ENCODE measurements at places on chromosomes 7 and 10.
A peak's percentile ranks its signal among the peaks of the same experiment; 100 is the strongest.

DNA sequence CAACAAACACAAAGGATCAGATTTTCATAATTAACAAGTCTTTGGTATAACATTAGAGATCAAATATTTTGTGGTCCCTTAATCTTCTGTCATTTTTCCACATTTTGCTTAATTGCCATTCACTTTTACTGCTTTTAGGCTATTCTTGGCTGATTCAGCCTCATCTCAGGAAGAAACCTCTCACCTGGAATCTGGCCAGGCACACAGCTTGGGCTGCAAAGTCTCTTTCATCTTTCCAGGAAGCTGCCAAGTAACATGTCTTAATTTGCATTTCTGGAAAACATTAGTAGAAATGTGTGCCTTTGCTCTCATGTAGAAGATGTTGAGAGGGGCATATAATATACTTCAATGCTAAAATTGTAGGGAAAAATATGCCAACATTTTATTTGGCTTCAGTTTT lies 174.2 kb upstream of the STEAP4 start:
- no peak for DNase-seq

GRCh38 chr10:116815641-116816415 lies 33.5 kb upstream of the ENO4 start:
- DNase-seq, result peak; percentile 28

DNA sequence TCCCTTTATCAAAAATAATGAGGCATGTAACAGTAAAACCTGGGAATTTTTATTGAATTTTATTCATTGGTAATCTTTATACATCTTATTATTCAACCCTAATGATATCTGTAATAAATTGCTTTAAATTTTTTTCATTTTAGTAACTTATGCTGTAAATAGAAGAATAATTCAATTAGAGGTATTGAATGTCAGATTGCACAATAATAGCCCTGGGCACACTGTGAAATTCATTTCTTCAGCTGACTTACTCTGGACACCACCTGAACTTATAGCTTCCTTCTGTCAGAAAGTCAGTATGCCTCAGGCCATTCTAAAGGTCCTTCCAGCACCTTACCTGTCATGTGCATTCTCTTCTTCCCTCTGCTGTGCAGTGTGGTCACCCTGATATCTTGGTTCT lies 59.2 kb downstream of the ADAM22 start:
- no peak for DNase-seq

DNA sequence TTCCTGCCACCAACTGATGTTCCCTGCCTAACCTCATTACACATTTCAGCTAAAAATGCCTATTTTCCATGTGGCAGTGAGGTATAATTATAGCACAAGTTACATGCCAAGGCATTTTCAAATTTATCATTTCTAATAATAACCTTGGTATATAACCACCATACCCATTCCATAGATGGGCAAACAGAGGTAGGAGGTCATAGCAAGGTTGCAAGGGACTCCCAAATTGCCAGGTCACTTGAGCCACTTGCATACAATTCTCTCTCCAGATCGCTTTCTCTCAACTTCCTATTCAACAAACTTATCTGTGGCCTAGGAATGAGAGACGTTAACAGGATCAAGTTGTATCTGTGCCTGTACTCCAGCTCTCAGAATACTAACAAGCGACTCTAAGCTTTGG lies 108.3 kb downstream of the ATXN7L1 start:
- no peak for DNase-seq

DNA sequence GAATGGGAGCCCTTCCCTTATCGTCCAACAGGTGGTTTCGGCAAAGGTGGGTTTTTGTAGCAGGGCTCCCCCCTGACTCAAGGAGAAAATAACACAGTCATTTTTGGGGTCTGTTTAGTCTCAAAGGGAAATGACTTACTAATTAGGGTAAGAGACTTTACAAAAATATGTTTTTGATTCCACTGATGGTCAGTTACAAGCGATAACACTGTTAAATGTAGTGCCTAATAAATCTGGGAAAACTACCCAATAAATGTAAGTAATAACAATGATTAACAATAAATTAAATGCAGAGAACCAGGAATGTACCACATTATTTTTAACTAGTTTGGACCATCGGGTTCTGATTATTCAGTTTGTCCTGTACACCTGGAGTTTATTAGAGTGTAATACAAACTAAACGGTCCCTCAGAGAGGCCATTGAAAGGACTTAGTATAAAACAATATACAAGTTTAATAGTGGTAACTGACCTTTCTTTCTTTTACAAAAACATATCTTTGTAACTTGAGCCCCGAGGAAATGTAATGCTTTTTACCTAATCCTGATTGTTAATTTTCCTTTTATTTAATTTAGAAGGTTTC lies 216.2 kb upstream of the HABP2 start:
- DNase-seq, result no peak

DNA sequence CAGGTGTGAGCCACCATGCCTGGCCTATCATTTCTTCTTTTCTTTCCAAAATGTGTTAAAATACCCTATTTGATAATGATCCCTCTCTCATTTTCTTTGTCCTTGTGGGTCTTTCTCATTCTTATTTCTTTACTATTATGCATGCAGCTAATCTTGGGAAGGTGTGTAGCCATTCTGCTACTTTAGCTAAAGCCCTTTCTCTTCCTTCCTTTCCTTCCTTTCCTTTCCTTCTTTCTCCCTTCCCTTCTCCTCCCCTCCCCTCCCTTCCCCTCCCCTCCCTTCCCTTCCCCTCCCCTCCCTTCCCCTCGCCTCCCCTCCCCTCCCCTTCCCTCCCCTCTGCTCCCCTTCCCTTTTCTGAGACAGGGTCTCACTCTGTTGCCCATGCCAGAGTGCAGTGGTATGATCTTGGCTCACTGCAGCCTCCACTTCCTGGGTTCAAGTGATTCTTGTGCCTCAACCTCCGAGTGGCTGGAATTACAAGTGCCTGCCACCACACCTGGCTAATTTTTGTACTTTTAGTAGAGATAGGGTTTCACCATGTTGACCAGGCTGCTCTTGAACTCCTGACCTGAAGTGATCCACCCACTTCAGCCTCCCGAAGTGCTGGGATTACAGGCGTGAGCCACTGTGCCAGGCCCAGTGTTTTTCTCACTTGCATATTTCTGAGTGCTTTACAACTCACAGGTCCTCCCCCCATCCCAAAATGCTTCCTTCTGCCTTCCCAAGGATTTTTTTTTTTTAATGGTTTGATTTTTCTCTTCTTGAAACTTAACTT lies 42.3 kb downstream of the HIP1 start:
- no peak for DNase-seq

DNA sequence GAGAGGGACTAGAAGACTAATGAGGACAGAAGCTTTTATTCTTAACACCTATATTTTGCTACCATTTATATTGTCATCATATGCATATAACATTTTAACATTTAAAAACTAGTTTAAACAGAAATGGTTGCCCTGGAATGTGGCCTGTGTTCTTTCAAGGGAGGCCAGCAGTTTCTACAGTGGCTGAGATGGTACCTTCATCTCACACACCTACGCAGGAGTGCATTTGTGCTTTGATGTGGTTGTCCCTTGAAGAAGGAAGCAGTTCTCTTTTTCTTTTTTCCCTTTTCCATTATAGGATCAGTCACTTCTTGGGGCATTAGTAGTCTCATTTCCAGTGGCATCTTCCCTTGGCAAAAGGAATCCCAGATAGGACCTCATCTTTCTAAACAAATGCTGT lies 38.9 kb downstream of the KIAA1217 start:
- DNase-seq, result no peak

DNA sequence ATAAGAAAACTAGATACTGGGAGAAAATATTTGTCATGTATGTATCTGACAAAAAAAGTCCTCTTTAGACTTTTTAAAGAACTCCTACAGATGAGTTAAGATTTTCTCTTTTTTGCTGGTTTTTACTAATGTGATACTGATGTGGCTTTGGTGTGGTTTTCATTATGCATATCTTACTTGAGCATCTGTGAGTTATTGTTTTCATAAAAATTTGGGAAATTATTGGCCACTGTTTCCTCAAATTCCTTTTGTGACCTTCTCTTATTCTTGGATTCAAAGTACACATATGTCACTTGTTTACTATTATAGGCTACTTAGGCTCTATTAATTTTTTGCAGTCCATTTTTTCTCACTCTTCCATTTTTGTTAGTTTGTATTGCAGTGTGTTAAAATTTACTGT lies 89.0 kb downstream of the PPP1R9A start:
- DNase-seq, result no peak

GRCh38 chr7:20778063-20778721 lies 8.5 kb downstream of the SP8 start:
- no peak for DNase-seq

GRCh38 chr7:38351601-38352000 lies 78.2 kb upstream of the TARP start:
- no peak for DNase-seq

DNA sequence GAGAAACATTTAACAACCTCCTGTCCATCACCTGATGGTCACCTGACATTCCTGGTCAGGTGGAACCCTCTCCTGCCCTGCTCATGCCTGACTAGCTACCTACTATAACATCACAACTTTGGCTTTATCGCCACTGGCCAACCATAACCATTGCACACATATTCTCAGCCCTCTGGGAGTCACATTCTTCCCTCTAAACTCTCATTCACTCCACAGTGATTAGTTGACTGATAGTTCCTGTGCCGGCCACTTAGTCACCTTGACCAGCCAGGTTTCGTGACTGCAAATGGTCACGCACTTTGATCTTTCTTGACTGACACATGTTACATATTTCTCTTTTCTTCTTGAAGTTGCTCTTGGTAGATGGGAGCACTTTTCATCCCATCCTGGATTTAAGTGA lies 50.1 kb downstream of the GNAI1 start:
- DNase-seq, result no peak

DNA sequence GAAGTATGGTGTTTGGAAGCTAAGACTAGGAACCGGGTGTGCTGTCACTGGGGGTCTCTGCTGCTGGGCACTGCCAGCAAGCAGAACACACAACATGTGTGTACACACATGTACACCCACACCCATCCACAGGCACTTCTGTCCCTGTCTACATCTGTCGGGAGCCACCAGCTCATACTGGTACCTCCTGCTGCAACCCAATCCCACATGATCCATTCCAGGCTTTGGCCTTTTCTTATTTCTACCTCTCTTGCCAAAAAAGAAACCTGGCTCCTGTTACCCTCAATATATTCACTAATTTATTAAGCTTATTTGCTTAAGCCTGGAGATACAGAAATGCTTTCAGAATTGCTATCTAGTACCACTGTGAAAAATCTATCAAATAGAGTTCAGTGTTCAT lies 246.0 kb downstream of the DIP2C start:
- DNase-seq, result no peak

GRCh38 chr7:128110641-128111364 lies 79.6 kb upstream of the LRRC4 start:
- DNase-seq, result no peak

- no peak for DNase-seq
Measured at GRCh38 chr10:51488766-51489408, 210.5 kb downstream of the CSTF2T start.

DNA sequence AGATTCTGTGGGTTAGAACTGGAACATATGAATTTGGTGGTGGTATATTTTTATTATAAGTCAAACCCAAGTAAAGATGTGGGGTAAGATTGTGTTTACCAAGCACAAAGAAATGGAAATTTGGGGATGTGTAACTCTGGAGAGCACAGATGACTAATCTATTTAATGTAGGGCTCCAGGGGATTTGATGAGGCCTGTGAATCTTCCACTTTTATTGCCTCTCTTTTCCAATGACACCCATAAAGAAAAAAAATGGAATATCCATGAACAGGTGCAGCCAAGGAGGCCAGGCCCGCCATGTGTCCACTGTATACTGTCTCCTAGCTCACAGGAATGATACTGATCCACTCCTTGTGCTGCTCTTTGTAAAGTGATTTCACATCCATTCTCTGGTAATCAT lies 2.8 kb downstream of the SRGN start:
- DNase-seq, result no peak

DNA sequence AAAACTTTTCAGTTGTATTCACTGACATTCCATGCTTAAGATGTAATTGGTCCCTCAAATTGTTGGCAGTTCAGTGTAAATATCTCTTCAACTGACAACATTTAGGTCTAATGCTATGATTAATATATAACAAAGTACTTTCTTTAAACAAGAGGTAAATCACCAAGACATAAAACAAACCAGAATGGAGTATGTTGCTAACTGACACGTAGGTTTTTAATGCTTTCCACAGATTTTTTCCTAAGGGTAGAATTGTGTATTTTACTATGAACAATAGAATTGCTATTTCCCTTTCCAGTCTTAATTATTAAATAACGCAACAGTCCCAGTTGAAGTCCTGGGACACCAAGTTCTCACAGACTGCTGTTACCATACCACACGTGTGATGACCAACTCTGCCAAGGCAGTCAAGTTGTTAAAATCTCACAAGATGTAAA lies 4.1 kb downstream of the JCAD start:
- DNase-seq, result no peak
